ENCODE measurements at places on chromosomes 4 and X.
A peak's percentile ranks its signal among the peaks of the same experiment; 100 is the strongest.

GRCh38 chrX:154373340-154374306 lies 811 bp downstream of the FLNA start:
- DNase-seq = no peak

GRCh38 chrX:19810802-19811201 lies 76.6 kb downstream of the SH3KBP1 start:
- DNase-seq = no peak

DNA sequence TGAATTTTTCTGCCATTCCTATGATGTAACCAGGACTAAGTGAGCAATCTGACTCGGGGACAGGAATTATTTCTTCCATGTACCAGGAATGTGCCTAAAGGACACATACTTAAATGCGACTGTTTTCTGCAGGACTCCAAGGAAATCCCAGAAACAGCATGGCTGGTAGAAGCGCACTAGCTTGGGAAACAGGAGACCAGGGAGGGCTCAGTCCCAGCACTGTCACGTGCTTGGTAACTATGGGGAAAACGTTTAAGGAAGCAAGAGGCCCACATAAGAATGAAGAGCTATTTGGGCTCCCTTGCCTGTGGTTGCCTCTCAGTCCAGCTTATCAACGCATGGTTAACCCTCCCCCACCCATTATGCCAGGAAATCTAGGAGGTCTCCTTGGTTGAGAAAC lies 19.6 kb downstream of the MPP1 start:
- DNase-seq = no peak

- DNase-seq = no peak
These were observed at the start of gene TRIM2 for GRCh38 chr4:153204247-153204671. Gene TRIM2, plus strand, starts transcription at chr4:153204443. Its CDS starts 88 bp downstream, at chr4:153204531.

- no peak for DNase-seq
These were observed 160.0 kb upstream of the NAP1L5 start for GRCh38 chr4:88857588-88857987.

GRCh38 chrX:103918050-103918449 lies 44.4 kb upstream of the TMSB15B start:
- peak; percentile 39 for DNase-seq

DNA sequence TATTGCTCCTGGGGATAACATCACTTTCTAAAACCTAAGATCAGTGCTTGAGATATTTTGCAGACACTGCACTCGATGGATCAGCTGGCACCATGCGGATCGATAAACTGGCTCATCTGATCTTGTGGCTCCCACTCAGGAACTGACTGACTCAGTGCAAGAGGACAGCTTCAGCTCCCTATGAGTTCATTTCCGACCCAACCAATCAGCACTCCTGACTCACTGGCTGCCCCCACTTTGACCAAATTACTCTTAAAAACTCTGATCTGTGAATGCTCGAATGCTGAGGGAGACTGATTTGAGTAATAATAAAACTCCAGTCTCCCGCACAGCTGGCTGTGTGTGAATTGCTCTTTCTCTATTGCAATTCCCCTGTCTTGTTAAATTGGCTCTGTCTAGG lies 110.1 kb downstream of the ANAPC4 start:
- no peak for DNase-seq

GRCh38 chrX:39267176-39267575 lies 465.9 kb downstream of the MID1IP1 start:
- no peak for DNase-seq

DNA sequence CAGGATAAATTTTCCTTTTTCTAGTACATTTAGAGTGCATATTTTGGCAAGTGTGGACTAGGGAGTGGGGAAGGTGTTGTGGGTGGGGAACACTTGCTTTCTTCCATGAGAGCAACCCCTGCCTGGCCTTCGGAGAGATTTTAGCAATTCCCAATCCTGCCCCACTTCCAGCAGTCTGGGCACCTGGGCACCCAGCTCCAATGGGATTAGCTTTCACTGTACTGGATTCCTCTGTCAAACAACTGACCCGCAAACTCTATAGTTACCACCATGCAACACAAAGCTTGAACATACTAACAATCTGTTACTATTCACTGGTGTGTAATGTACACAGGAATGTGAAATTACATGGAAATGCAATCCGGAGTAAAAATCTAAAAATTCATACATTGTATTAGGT lies 50.3 kb downstream of the SH3RF1 start:
- no peak for DNase-seq

DNA sequence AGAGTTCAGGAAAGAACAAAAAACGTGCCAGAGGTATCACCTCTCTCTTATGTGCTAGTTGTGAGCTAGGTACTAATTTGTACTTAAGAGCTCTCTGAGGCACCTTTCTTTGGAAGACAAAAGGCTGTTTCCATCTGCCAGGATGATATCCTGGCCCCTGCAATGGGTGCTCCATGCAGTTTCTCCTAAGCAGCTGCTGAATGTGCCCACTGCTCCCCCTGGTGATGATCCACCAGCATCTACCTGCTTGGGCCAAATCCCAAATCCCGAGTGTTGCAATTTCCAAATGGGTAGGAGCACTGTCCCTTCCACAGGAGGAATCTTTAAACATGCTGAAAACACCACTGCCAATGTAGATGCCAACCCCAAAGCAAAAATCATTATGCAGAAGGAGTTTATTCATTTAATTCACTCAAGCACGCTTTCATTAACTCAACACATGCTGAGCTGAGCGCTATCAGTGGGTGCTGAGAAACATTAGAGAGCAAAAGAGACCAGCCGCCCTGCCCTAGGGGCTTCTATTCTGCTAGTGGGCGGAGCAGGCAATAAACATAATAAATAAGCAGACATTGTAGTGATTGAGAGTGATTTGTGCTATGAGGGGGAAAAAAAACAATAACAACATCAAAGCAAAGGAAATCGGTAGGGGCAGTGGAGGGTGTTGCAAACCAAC lies 69.6 kb upstream of the C4orf50 start:
- DNase-seq = no peak

GRCh38 chr4:37188100-37188499 lies 56.4 kb upstream of the NWD2 start:
- DNase-seq = no peak

- no peak for DNase-seq
These were observed 816.4 kb upstream of the FRG1 start for GRCh38 chr4:189124149-189124758.

- no peak for DNase-seq
These were observed 62.9 kb upstream of the PGRMC2 start for GRCh38 chr4:128350449-128351045.

DNA sequence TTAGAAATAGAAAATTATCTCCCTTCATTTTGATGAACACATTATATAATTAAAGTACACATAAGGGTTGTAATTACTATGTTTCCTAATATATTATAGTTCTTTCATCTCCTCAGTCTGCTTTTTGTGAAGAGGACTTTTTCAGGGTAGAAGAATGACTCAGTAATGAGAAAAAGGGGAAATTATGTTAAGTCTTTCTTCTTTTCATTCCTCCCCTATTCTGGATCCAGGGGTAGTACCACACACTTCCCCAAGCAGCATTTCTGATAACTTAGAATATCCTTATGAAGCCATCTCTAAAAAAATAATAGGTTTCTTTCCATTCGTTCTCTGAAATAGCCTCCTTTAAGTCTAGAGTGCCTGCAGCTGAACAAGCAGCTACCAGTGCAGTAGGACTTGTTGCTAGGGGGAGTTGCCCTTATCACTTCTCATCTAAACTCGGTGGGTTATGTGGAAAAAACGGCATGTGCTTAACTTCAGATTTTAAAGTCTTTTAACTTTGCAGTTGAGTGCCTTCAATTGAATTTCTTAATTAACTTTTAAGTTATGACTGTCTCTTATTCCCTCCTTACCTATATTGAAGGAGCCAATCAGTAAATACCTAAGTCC lies 184.8 kb downstream of the ARHGAP24 start:
- no peak for DNase-seq

- no peak for DNase-seq
These were observed 106.7 kb upstream of the DGKK start for GRCh38 chrX:50577326-50577725.

DNA sequence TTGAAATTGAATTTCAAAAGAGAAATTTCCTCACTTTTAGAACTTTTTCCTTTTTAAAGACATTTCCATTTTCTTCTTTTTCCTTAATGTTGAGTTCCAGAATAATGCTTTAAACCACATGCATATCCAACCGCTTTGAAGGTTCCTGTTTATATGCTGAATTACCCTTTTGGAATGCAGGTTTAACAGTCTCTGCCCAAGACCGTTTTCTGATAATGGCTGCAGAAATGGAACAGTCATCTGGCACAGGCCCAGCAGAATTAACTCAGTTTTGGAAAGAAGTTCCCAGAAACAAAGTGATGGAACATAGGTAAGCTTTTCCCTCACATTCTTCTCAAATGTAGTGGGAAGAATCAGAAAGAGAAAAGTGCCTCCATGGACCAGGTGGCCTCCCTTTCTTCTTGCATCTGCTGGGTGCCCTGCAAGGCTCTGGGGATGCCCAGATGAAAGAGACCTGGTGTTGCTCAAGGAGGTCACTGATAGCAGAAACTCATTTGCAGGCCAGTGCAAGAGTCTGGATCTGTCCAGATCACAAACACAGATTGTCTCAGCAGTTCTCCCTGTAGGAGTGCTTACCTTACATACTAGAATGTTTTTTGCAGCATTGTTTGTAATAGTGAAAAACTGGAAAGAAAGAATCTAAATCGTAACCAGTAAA lies 42.9 kb downstream of the MOSPD2 start:
- no peak for DNase-seq

DNA sequence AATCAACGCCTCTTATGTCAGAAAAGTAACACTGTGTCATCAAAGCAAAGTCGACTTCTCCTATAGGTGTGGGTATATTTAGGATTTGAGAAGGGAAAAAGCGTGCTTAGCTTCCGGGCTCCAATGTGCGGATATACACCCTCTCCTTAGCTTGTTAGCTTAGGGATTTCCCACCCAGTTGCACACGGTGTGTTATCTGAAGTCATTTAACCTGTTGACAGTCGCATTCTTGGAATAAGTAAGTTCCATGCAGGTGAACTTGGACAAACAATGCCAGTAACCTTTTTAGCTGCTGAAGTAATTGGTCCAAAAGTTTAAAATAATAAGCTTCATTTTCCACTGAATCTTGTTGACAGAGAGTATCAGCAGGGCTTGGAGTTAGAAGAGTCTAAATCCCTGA lies 113.7 kb downstream of the SHROOM3 start:
- DNase-seq = no peak

DNA sequence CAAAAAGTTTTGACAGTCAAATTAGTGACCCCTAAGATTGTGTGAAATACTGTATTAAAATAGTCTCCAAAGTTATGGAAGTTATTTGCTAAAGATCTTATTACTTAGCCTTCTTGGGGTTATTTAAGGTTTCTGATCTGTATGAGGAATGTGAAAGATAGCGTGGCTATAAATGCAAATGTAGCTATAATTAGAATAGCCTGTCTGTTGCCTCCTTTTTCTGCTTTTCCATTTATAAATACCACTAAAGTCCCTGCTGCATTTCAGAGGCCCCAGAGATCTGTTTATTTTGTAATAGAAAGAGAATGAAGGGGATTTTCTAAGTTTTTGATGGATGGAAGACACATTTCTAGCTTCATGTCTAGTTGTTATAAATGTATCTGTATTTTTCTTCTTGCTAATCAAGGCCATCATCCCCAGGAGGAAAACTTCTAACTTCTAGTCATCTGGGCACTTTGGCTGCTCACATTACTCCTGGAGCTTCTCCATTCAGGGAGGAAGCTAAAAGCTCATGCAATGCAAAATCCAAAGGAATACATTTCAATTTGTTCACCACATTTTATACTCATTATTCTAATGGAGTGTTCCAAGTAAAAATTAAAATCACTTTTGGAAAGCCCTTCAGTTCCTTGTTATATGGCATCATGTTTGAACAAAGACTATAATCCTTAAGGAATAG lies 73.9 kb downstream of the INTS12 start:
- no peak for DNase-seq

Data from activated T-cell treated with anti-CD3 and anti-CD28 coated beads, Interleukin-2, amount 50 U/mL, for 4 hours (primary cell).